Psoas muscle (tissue), 8 donors: ENCODE measurements at places on chromosomes 4 and X. TPM values are rescaled to one million over a fixed set of nuclear protein-coding genes. Genes with fewer than 3 reads are reported as not detected.

The AMOT gene
- total RNA-seq = 143 TPM

The CLDN2 gene
- not detected for total RNA-seq

The AIFM1 gene
- 59.9 TPM for total RNA-seq

The CFAP99 gene
- not detected for total RNA-seq

The WAS gene
- total RNA-seq = 1.9 TPM

The GPR78 gene
- total RNA-seq = not detected
